ENCODE measurements at places on chromosomes 7 and 10. TPM values are rescaled to one million over a fixed set of nuclear protein-coding genes. Genes with fewer than 3 reads are reported as not detected.

The GRID1 gene
- total RNA-seq = not detected

The GCK gene
- 0.14 TPM for total RNA-seq

The LGI1 gene
- total RNA-seq = not detected

The EMX2 gene
- 0.07 TPM for total RNA-seq

The SPDYE9 gene
- total RNA-seq = not detected

The CLDN12 gene
- 10.2 TPM for total RNA-seq

The TIMM23B gene
- 19.5 TPM for total RNA-seq

The CLEC2L gene
- not detected for total RNA-seq

The ZC3HAV1 gene
- total RNA-seq = 63.7 TPM

The ANKRD22 gene
- not detected for total RNA-seq

The CLEC5A gene
- not detected for total RNA-seq

The TCTN3 gene
- total RNA-seq = 30.9 TPM

The SLC16A9 gene
- total RNA-seq = 1.5 TPM

The APBB1IP gene
- total RNA-seq = not detected

The MYPN gene
- total RNA-seq = under 0.01 TPM

The CRTAC1 gene
- total RNA-seq = 0.80 TPM

The MEPCE gene
- total RNA-seq = 33.0 TPM

The PLA2G12B gene
- total RNA-seq = not detected

The LRRC18 gene
- total RNA-seq = not detected
